ENCODE measurements at places on chromosomes 1 and 21.

- DNase-seq = no peak
These were observed 366.8 kb upstream of the DPYD start for GRCh38 chr1:98287626-98288025.

DNA sequence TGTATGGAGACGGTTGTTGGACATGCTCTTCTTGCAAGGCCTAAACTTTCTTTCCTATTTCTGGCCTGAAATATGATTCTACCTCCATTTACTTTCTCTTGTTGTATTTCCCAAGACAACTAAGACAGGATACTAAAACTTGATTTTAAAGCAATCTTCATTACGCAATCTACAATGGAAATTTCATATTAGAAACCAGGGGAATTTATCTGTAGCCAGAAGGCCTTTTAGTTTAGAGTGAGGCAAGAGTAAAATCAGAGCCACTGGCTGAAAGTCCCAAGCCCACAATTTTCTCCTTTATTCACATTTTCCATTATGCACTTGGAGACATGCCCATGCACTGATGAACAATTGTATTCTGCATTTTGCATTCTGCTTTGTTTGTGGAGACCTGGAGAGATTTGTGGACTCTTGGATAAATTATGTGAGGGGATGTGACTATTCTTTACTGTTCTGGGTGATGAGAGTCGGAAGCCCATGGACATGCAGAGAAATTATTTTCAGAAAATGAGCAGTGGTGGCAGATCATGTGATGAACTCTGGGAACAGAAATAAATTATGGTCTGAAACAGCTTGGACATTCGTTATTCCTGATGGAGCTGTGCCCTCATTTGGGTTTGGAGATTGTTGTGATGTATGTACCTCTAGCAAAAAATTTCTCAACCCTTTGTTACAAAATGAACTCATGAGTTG lies 336.8 kb downstream of the SEC16B start:
- no peak for DNase-seq

DNA sequence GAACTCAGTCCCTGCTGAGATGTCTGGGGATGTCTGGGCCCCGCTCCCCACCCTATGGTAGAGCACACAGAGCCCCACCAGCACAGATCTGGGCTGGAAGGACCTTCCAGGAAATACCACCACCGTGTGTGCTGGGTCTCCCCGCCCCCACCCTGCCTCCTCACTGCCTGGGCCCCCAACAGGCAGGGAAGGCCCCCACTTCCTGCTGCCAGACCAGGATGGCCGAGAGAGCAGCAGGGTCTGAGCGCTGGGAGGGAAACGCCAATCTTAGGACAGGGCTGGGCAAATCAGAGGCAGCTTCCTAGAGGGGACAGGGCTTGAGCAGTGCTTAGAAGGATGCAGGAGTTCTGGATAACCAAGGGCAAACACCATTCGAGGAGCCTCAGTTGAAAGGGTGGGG lies 11.9 kb downstream of the ADGRB2 start:
- DNase-seq = no peak

GRCh38 chr1:233732206-233732605 lies 118.3 kb downstream of the KCNK1 start:
- no peak for DNase-seq

DNA sequence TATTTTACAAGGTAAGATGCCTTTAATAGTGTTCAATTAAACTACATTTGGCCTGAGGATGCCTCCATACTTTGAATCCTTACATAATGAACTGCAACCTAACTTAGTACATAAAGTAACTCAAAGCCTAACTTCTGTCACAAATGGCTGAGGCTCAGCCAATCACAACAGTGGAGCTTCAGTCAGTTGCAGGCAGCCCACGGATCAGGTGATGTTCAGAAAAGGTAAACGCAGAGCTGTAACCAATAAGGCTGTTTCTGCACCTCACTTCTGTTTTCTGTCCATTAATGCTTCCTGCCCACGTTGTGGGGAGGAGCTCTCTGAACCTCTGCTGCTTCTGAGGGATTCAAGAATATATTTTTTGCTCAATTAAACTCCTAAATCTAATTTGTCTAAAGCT lies 94.8 kb upstream of the KIAA0040 start:
- DNase-seq = no peak

DNA sequence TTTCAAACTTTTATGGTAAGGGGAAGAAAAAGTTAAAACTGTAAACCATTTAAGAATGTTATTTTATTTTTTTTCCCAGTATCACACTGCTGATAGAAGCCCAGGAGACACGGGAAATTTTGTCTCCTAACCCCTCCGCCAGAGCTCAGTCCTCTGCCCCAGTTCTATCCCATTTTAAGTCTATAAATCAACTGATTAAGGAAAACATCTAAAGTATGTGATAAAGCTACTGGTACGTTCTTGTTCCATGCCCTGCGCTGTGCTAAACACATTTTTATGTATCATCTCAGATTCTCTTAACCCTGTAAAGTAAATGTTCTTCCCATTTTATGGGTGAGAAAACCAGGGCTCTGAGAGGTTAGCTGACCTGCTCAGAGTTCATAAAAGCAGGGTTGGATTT lies 34.7 kb downstream of the NIPAL3 start:
- DNase-seq = no peak

DNA sequence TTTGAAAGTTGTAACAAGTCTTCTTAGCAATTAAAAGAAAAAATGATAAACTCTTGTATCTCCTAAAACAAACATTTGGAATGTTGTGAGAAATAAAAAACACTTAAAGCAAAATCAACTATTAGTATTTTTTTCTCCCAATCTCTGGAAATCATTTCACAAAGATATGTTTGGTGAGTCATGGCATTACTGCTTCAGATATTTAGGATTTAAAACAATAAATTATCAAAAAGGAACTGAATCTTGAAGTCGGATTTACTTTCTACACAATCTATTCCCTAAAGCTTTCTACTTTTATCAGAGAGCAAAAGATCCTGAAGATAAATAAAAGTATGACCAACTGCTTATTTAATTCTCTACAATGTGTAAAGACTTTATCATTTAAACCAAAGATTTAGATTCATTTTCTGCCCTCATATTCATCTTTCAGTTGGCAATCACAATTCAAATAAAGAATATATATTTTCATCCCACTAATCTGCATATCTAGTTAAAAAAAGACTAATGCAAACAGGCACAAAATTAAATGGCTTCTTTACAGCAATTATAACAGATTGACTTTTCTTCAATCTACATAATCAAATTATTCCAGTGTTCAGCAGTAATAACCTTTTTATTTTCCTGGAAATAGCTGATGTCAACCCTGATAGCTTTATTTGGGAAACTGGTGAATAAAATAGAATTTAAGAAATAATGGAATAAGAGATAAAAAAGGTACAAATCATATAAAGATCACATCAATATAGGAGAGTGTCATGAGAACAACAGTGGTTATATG lies 230.0 kb downstream of the COP1 start:
- DNase-seq = no peak

DNA sequence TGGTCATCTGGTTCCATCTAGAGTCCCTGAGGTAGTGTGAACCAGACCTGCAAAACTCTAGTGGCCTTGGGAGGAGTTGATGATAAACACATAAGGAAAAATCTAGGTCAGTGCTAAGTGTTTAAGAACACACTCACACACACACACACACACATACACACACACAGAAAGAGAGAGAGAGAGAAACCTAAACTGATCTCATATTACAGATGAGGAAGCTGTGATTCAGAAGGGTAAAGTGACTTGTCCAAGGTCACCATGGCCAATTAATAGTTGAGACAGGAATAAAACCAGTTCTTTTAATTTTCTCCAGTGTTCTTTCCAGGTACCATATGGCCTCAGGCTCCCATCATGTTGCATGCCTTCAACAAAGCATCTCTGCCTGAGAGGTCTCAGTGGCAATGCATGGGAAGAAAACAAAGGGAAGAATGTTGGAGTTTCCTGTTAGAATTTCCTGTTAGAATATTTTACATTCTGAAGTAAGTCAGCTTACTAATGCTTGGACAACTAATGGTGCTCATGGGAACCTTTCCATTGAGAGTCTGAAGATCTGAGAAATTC lies 77.3 kb upstream of the TSPAN2 start:
- no peak for DNase-seq

GRCh38 chr1:172638885-172639831 lies 19.7 kb upstream of the FASLG start:
- DNase-seq = peak; percentile 35

DNA sequence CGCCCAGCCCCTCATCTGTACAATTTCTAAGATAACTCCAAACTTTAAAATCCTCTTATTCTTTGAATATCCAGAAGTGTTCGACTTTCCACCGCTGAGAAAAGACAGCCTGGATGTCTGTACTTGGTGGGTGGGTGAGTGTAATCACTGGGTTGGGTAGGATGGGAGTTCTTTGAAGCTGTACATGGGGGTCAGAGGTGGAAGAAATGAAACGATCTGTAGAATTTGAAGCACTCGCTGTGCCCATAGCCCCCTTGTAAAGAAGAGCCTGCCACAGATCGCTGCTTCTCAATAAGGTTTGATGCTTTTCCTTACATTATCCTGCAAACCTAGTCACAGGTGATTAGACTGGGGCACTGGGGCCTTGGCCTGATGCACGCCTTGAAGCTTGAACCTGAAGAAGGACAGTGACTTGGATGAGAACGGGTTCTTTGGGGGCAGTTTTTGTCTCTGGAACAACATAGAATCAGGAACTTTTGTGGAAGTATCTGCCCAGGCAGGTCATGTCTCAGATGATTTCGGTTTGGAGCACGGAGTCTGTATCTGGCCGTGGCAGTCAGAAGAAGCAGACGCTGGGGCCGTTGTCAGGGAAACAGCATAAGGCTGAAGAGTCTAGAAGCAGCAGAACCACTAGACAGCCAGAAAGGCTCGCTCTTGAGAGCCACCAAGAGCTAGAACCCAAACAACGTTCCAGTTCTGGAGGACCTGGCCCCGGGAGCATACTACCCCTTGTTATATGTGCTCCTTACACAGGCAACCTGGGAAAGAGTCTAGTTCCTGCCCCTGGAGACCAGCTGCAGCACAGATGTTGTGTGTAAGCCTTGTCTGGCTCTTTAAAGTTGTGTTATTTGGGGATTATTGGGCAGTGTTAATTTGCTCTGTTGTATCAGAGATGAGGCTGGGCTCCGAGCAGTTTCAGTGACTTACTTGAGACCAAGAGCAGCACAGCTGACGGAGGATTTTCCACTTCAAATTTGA lies 45.1 kb upstream of the SCCPDH start:
- no peak for DNase-seq

- no peak for DNase-seq
These were observed 10.5 kb downstream of the OTUD3 start for GRCh38 chr1:19892628-19893168.

DNA sequence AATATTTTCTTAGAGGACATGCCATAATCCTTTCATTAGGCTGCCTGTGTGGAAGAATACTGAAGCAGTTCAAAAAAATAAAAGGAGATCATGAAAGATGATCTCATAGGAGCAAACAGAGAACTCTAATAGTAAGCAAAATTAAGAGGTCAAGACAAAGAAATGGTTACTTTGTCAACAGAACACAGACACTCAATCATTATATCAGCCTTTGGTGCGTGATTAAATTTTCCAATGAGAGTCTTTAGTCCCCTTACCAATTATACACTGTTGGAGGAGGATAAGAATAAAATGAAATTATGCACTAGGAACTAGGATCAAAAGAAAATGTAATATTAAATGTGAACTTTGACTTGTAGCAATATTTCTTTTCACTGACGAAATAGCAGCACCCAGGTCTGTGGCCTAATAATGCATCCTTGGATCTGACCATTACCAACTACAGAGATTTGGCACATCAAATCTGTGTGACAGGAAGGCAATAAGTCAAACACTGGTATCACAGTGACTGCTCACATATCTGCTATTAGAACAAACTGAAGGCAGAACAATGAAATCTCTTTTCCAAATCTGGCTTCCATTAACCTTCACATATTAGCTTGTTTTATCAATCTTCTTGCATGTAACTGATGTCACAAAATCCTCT lies 1812.9 kb downstream of the PLA2G4A start:
- DNase-seq = no peak

DNA sequence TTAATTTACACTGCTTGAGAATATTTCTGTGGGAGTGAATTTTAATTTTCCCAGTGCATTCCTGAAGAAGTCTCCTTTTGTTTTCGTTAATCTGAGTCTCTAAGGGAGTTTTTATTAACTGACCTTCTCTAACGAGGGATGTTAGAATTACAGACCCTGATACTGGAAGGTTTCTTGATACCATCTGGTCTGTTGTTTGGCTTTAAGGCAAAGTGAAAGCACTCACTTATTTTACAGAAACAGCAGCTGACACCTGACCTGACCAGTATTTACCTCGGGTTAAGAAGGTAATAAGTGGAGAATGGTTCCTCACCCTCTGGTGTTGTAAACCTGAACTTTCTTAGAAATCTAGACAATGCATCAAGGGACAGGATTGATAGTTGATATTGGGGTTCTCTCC lies 12.4 kb downstream of the CDC14A start:
- DNase-seq = no peak

DNA sequence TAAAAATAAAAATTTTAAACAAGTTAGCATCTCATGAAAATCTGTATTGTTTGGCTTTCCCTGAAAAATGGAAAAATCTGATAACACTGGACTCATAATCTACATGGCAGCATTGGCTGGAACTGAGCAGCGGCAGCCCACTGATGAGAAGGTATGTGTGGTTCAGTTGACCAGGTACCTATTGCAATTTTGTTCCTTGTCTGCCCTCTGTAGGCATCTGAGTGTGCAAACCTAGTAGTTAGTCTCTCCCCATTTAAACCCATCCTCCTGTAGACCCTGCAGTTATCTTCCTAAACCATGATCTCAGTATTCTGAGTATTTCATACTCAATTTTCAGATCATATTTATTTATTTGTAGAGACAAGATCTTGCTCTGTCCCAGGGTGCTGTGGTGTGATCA lies 59.4 kb upstream of the SERBP1 start:
- DNase-seq = no peak

- no peak for DNase-seq
These were observed 176.4 kb upstream of the PALMD start for GRCh38 chr1:99469550-99469971.

- no peak for DNase-seq
These were observed 114.1 kb upstream of the CD34 start for GRCh38 chr1:208025031-208025430.

DNA sequence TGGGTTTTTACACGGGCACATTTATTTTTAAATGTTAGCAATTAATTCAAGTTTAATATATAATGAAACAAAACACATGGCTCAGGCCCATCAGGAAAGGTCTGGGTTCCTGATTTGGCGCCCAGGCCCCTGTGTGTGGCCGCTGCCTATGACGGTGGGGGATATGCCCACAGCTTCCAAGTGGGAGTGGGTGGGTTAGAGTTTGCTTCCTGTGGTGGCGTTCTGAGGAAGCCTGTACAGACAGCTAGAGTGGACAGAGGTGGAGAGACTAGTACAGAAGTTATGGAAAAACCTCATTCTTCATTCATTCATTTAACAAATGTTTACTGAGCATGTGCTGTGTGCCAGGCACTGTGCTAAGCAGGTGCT lies 22.4 kb upstream of the EPS8L3 start:
- no peak for DNase-seq

- DNase-seq = no peak
These were observed 14.1 kb upstream of the ZRANB2 start for GRCh38 chr1:71094913-71095312.

Measured in T-helper 9 cell (primary cell).